ENCODE measurements at places on chromosomes 3 and 15.

DNA sequence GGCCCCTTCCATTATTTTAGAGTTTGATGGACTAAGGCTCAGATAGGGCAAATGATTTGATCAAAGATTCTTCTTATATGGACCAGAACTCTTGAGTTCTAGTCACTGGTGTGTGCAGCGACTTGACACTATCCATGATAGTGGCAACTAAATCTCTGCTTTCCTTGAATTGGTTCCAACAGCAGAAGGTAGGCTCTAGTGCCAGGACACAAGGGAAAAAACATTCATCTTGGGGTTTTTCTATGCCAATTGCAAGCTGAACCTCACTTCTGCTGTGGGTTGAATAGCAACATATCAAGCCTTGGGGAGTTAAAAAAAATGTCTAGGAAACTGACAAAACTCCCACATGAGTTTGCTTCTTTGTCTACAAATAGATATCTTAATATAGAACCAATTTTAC lies 35.1 kb downstream of the CTXND1 start:
- no peak for DNase-seq

DNA sequence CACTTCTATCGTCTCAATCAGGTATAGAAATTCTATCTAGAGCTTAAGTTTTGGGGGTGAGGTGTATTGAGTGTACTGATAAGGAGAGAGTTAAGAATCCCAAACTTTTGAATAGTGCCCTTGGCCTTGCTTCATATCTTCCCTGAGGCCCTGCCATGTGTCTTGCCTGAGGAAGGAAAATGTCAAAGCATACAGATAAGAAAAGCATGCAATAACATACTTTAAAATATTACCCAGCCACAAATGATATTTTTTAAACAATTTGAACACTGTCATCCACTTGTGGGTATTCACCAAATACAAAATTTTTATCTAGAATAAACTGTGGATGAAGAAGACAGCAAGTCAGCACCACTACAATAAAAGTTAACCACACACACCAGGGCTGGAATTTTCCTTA lies 631.0 kb upstream of the ALCAM start:
- DNase-seq = no peak

GRCh38 chr15:31279221-31280045 lies 47.2 kb upstream of the KLF13 start:
- DNase-seq = no peak

DNA sequence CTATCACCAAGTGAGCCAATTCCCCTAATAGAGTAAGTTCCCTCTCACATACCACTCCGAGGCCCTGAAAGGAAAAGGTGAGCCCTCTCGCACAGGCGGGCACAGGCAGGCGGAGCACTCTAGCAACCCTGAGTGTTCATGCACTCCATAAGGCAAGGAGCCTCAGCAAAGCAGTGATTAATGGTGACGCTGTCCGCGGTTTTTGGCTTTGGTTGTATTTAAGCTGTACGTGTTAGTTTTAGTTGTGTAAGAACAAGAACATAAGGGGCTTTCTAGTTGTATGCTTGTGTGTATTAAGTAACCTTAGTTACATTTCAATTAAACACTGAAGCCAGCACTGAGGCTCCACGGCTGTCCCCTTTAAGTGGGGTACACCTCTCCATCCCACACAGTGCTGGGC lies 33.1 kb downstream of the KLHL25 start:
- DNase-seq = no peak

GRCh38 chr15:41465822-41466421 lies 27.8 kb upstream of the ITPKA start:
- peak; percentile 47 for DNase-seq

- DNase-seq = no peak
Observed at GRCh38 chr3:65094723-65095122, 406.9 kb upstream of the ADAMTS9 start.

DNA sequence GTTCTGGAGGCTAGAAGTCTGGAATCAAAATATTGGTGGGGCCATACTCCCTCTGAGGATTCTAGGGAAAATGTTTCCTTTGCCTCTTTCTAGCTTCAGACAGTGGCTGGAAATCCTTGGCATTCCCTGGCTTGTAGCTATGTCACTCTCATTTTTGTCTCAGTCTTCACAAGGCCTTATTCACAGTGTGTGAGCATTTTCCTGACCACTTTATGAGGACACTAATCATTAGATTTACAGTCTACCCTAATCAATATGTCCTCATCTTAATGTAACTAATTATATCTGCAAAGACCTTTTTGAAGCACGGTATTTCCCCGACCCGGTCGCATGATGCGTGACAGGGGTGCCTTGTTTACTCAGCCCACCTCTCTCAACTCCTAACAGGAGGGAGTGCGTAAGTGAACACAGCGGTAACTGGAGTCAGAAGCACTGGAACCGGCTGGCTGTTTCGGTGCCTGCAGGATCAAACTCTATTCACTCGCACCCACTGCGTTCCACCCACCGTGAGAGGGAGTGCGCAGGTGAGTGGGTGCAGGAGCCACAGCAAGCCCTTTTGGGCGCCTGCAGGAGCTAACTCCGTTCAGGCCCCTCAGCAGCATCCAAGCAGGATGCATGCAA lies 155.0 kb downstream of the EPHA3 start:
- DNase-seq = no peak

DNA sequence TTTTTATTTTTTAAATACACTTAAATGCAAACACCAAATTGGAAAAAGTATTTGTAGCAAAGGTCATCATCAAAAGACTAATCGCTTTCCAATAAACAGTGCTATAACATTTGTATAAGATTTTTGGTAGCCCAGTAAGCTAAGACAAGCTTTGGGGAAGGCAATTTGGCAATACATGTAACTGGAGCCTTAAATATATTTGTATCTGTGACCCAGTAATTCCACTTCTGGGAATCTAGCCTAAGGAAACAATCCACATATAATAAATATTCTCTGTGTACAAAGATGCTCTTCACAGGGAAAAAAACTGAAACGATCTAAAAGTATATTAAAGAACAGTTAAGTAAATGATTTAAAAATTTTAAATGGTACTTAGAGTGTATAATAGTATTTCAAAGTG lies 65.5 kb upstream of the TJP1 start:
- DNase-seq = no peak

DNA sequence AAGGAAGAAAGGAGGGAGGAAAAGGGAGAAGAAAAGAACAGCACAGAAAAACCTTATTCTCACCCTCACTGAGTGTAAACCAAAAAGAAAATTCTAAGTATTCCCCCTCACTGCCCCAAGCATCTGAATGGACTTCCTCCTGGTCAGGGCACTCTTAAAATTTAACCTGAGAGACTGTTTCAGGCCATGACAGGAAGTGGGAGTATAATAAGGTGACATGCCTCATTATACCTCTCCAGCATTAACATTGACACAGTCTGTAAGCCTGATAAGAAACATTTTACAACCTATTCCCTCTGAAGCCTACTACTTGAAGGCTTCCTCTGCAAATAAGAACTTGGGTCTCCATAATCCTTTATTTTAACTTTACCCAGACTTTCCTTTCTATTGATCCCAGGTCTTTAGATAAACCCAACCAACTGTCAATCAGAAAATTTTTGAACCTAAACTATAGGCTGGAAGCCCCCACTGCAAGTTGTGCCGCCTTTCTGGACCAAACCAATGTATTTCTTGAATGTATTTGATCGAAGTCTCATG lies 41.7 kb downstream of the SLCO2A1 start:
- DNase-seq = no peak

DNA sequence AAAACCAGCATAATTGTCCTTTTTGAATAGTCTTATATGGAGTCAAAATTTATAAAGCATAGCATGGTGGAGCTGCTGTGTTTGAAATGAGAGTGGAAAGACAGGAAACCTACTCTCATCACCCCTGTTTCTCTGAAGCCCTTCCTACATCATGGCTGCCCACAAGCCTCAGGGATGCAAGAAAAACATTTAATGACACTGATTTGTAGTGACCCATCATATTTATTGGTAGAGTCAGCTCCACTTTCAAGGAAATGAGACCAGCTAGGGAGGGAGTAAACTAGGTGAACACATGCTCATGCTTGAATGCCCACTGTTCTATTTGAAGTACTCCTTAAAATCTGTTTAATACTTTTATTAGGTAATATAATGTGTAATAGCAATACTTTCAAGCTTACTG lies 494.3 kb upstream of the KCNMB2 start:
- no peak for DNase-seq

- peak; percentile 99 for DNase-seq
Observed at GRCh38 chr15:72118017-72118978, at the start of the genes MYO9A and SENP8. Gene MYO9A, minus strand, starts transcription at chr15:72118150. Its CDS starts 71,587 bp downstream, at chr15:72046563. Gene SENP8, plus strand, starts transcription at chr15:72118403. Its CDS starts 21,221 bp downstream, at chr15:72139624.

DNA sequence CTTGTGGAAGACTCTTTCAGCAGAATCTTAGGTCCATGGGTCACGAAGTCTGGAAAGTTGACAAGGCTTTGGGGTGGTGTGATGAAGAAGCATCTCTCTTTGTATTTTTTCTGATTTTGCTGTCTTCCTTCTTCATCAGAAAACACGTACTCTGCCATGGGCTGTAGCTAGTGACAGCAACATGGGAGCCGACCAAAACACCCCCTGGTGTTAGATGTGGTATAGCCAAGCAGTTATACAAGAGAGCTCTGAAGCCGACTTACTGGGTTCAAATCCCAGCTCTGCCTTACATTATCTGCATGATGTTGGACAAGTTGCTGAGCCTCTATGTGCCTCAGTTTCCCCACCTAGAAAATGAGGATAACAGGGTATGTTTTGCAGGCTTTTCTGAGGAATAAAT lies 32.9 kb upstream of the LYZL4 start:
- no peak for DNase-seq

- DNase-seq = no peak
Observed at GRCh38 chr3:142120707-142121106, 28.6 kb downstream of the TFDP2 start.

- DNase-seq = peak; percentile 88
Observed at GRCh38 chr3:150721285-150722130, 17.8 kb upstream of the ERICH6 start.

DNA sequence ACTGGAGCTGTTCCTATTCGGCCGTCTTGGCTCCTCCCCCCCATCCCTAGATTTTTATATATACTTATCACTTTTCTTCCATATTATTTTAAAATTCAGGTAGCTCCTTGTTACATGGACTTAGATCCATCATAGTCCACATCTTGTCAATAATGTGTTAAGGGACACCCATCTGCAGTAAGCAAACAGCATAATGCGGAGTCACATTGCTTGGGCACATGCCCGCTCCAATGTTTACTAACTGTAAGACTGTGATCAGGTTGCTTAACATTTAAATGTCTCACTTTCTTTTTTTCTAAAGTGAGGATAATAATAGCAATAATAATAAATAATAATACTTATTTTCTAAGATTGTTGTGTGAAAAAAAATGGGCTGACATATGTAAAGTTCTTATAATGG lies 303.2 kb upstream of the SOX14 start:
- DNase-seq = no peak

- DNase-seq = no peak
Observed at GRCh38 chr3:140186421-140186920, 251.5 kb downstream of the CLSTN2 start.

DNA sequence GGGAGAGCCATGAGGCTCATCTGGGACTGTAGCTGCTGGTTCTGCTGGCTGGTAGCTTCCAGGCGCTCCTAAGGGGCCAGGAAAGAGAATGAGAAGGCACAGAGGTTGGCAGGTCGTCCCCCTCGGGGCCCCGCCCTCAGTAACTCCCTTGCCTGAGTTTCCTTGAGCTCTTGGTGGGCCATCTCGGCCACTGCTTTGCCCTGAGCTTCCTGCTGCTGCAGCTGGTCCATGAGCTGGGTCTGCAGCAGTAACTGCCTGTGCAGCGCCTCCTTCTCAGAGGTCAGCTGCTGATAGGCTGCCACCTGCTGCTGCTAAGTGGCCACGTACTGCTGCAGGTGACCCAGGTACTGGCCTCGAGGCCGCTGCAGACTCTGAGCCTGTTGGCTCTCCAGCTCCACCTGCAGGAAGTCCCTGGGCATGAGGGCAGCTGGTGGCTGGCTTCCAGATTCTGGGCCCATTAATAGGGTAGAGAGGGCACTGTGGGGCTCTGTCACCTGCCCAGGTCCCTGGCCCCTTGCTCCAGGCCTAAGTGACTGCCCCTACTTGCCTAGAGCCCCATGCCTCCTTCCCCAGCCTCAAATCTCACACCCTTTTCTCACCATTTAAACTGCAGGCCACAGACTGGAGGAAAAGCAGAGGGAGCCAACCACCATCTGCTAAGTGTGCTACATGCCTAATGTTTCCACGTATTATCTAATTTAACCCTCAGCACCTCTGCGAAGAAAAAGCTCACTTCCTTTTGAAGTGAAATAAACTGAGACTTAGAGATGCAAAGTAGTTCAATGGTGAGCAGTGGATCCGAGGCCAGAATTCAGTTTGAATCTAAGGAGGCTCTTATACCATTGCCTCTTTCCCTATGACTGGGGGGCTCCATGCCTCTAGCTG lies 10.8 kb upstream of the VPS33B start:
- DNase-seq = peak; percentile 79

DNA sequence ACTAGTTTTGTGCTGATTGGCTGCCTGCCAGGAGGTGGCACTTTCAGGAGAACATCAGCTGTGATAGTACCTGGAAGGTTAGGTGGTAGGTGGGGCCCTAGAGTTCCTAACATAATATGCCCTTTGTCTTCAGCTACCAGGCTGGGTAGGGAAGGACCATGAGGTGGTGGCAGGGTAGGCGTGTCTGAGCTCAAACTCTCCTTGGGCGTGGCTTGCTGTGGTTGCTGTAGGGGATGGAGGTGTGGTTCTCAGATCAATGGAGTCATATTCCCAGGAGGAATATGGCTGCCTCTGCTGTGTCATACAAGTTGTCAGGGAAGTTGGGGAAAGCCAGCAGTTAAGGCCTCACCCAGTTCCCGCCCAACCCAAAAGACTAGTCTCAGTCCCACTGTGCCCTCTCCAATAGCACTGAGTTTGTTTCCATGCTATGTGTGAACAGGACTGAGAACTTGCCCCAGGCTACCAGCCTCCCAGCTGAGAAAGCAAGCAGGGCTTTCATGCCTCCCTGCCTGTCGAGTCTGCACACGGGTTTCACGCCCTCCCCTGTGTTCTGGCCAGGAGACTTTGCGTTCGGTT lies 107.7 kb downstream of the CHCHD4 start:
- no peak for DNase-seq

- DNase-seq = no peak
Observed at GRCh38 chr15:88242586-88243555, 13.7 kb downstream of the NTRK3 start.

- DNase-seq = peak; percentile 3
Observed at GRCh38 chr3:14532691-14533456, 7.3 kb downstream of the GRIP2 start.

GRCh38 chr3:63685340-63685739 lies 32.9 kb downstream of the SNTN start:
- no peak for DNase-seq

GRCh38 chr3:175940243-175940642 lies 1081.1 kb downstream of the NAALADL2 start:
- no peak for DNase-seq

GRCh38 chr3:123658852-123659206 lies 74.0 kb upstream of the HACD2 start:
- no peak for DNase-seq

GRCh38 chr15:99120050-99120777 lies 15.3 kb downstream of the SYNM start:
- no peak for DNase-seq
